ENCODE measurements at places on chromosomes 7 and 10. TPM values are rescaled to one million over a fixed set of nuclear protein-coding genes. Genes with fewer than 3 reads are reported as not detected.

The LRGUK gene
- total RNA-seq, result 0.57 TPM

The CYP2C19 gene
- total RNA-seq, result not detected

The ZNF853 gene
- total RNA-seq, result 1.1 TPM

The CDC14C gene
- not detected for total RNA-seq

DNA sequence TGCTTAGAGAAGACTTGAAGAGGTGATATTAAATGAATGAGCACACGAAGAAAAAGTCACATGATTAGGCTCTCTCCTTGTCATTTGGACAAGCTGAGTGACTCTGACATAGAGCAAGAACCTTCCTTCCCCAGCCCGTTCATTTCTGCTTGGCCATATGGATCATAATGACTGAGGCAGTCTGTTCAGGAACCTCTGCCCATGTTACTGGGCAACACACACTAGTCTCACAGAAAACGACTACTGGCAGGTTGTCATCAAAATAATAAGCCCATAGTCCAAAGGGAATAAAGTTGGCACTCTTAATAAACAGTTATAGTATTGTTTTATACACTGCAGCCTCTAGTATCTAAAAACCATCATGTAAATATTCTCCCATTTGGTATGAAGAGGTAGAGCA lies 635.0 kb downstream of the REEP3 start:
- DNase-seq, result no peak

Data from T-helper 17 cell (primary cell).